Activated CD4-positive, alpha-beta T cell treated with anti-CD3 and anti-CD28 coated beads for 4 hours (primary cell): ENCODE measurements at places on chromosomes 11 and 22.

GRCh38 chr11:90309693-90310092, 86.8 kb upstream of the CHORDC1 start:
- no peak for DNase-seq

DNA sequence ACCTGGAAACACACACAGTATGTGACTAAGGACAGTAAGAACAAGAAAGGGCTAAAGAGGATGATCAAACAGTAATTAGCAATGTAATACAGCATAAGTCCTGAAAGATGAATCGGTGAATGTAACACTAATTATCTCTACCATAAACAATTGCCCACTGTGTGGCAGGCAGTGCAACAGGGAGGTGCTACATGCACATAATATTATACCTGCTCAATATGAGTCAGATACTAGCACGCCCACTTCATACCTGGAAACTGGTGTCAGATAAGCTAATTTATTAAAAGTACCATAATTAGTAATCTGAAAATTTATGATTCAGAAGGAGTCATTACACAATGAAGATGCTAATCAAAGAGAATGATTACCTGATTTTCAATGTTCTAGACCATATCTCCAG, 14.9 kb downstream of the CASP12 start:
- DNase-seq: no peak

DNA sequence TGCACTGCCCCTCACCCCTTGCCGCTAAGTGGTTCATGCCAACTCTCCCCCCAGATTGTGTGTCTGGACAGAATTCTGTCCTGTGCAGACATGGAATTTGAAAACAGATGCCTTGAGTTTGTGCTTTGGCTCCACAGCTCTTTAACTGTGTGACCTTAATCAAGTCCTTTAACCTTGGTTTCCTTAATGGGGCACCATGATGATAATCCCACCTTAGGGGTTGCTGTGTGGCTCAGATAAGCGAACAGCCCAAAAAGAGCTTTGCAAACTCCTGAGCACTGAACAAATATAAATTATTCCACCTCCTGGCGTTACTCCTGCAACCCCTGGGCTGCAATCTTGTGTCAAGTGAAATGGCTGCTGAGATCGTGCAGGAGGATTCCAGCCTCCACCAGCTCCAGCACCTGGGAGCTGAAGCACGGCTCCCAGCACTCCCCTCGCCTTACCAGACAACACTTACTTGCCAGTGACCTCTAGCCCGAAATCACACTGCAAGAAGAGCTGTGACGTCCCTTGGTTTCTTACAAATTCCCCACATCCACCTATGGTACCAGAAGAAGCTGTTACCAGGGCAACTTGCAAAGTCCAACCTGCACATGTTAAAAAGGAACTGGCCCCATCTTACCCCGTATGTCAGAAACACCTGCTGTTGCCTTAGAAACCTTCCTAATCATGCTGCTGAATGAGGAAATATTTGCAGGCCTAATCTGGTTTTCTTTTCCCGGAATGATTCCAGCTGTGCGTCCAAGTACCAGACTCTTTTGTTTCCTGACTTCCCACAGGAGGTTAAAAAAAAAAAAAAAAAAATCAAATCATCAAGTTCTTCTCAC, 13.2 kb downstream of the VPS37C start:
- no peak for DNase-seq

DNA sequence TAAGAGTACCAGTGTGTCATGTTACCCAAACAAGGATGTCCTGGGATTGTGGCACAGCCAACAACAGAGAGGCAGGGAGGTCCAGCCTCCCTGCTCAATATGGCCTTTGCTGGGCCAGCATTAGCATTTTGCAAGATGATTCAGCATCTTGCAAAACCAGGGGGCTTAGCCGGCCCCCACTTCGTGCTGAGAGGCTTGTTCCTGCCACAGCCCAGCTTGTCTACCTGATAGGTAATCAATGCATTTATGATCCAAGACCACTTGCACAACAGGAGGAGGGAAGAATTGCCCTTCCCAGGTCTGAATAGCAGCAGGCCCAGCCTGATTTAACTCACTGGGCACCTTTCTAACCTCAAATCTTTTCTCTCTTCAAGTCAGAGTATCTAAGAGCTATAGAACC, 189.0 kb upstream of the SYT13 start:
- no peak for DNase-seq
